CD4-positive, alpha-beta T cell treated with Interleukin-6 at 100 ng/mL for 8 hours (primary cell): ENCODE measurements at places on chromosomes 4 and X.

GRCh38 chr4:112185334-112185733, 40.1 kb downstream of the FAM241A start:
- no peak for DNase-seq

- DNase-seq: no peak
Observed at GRCh38 chr4:120009731-120010130, 56.9 kb downstream of the MAD2L1 start.

- no peak for DNase-seq
Observed at GRCh38 chrX:77076896-77077295, 370.3 kb upstream of the FGF16 start.

GRCh38 chr4:93710101-93710846, 118.3 kb upstream of the ATOH1 start:
- no peak for DNase-seq

- DNase-seq: no peak
Observed at GRCh38 chr4:6104541-6105130, 86.4 kb upstream of the C4orf50 start.
